Nasal cavity respiratory epithelium epithelial cell of viscerocranial mucosa (primary cell): ENCODE measurements at places on chromosomes 4 and X. TPM values are rescaled to one million over a fixed set of nuclear protein-coding genes. Genes with fewer than 3 reads are reported as not detected.

The MSANTD1 gene
- 0.34 and 0.78 TPM in 2 replicates for total RNA-seq

The NDNF gene
- total RNA-seq = under 0.01 TPM in 1 of 2 replicates, not detected in the other

The PDLIM3 gene
- total RNA-seq = 0.68 and 0.71 TPM in 2 replicates

The HEPH gene
- 0.14 and 0.34 TPM in 2 replicates for total RNA-seq

The TBX22 gene
- not detected in 2 replicates for total RNA-seq

The PAGE4 gene
- not detected in 2 replicates for total RNA-seq

The RBM47 gene
- 42.7 and 113 TPM in 2 replicates for total RNA-seq

The CLIC2 gene
- total RNA-seq = under 0.01 and 0.14 TPM in 2 replicates
